ENCODE measurements at places on chromosomes 7 and 10. TPM values are rescaled to one million over a fixed set of nuclear protein-coding genes. Genes with fewer than 3 reads are reported as not detected.

Gene KNDC1
- 0.51 TPM for total RNA-seq

Gene LRRN3
- 28.0 TPM for total RNA-seq

Gene GIMAP2
- total RNA-seq, result 30.5 TPM

Gene CALHM3
- not detected for total RNA-seq

Gene NUDT13
- 1.0 TPM for total RNA-seq

Gene HECW1
- total RNA-seq, result not detected

Gene DOCK4
- 0.41 TPM for total RNA-seq

Gene KIN
- 12.0 TPM for total RNA-seq

Gene PTPRN2
- 1.1 TPM for total RNA-seq

Gene ODAD2
- total RNA-seq, result not detected

Gene CCL24
- total RNA-seq, result not detected

Gene GJD4
- not detected for total RNA-seq

Gene RSU1
- total RNA-seq, result 54.0 TPM

All from activated T-helper 2 cell treated with anti-CD3 and anti-CD28 coated beads, Interferon-gamma antibody, Interleukin-2, Interleukin-4, amounts not matched to agents 10 μg/mL and 5 μg/mL and 100 μg/mL, durations not matched to agents 14 hours and 24 hours and 36 hours (primary cell).